Fibroblast of skin of right biceps (primary cell): ENCODE measurements at places on chromosomes 11 and 22.

- DNase-seq, result no peak
Observed at GRCh38 chr11:8004008-8004407, 16.9 kb downstream of the EIF3F start.

- no peak for DNase-seq
Observed at GRCh38 chr11:61349189-61349751, 12.4 kb downstream of the CYB561A3 start.

GRCh38 chr11:129320494-129320893 lies 55.2 kb upstream of the BARX2 start:
- DNase-seq, result no peak

DNA sequence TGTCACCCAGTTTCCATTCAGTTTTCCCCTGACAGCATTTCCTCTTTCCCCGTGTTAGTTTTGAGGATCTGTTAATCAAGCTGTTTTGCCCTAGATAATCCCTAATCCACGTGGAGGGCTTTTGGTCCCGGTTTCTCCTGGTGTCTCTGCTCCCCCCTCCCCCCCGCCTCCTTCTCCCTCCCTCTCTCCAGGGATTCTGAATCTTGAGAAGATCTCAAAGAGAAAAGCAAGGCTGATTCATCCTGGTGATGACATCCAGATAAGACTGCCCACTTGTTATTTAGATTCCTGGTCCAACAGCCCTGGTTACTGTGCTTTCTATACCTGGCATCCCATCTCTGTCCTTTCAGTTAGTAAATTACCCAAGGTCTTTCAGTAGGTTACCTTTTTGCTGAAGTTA lies 59.4 kb downstream of the KCNA4 start:
- no peak for DNase-seq

GRCh38 chr11:128940603-128941002 lies 2.1 kb downstream of the TP53AIP1 start:
- no peak for DNase-seq

DNA sequence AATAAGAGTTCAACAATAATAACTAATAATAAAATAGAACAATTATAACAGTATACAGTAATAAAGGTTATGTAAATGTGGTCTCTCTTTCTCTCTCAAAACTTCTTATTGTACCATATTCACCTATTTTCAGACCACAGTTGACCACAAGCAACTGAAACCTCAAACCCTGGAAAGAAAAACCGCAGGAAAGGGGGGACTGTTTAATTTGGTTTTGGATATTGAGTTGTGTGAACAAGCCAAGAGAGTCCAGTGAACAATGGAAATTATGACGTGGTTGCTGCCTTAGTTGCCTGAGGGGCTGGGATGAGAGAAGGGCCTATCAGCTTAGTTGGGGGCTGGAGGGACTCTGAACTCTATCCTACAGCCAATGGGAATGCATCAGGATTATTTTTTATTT lies 178.7 kb upstream of the POU2AF2 start:
- no peak for DNase-seq

GRCh38 chr11:113540416-113541330 lies 65.5 kb upstream of the DRD2 start:
- DNase-seq, result no peak

DNA sequence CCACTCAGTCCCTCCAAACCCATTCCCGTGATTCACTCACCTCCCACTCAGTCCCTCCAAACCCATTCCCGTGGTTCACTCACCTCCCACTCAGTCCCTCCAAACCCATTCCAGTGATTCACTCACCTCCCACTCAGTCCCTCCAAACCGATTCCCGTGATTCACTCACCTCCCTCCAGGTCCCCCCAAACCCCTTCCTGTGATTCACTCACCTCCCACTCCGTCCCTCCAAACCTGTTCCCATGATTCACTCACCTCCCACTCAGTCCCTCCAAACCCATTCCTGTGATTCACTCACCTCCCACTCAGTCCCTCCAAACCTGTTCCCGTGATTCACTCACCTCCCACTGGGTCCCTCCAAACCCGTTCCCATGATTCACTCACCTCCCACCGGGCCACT lies 639.6 kb downstream of the BRD1 start:
- DNase-seq, result no peak

GRCh38 chr11:133175103-133175502 lies 357.2 kb downstream of the OPCML start:
- no peak for DNase-seq

DNA sequence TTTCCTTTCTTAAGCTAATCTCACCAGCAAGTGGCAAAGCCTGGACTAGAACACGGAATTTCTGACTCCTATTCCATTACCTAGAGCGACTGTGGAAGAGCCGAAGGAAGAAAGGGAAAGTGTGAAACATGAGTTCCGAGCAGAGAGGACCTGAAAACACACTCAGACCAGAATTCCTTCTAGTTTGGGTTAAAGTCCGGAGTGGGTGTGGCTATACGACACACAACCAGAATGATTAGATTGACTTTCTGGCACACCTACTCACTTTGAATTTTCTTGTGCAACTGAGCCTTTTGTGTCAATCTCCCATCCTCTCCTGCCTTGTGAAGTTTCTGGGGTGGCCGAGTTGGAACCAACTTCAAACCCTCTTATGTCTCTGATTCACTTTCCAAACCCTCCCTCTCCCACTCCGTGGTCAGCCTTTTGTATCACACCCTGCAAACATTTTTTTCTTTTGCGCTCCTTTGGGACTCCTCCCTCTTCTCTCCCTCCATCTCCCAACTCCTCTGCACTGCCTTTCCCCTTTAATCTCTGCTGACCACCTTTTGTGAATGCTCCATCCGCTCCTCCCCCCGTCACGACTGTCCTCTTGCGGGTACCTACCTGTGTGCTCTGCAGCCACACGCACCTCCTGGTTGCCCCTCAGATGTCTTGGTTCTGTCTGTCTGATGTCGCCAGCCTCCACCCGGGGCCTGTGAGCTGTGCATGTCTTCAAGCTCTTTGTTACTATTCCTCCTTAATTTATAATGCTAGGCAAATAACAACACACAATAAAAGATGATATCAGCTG lies 86.3 kb upstream of the BLID start:
- peak; percentile 92 for DNase-seq

- no peak for DNase-seq
Observed at GRCh38 chr11:36343436-36343835, 47.3 kb downstream of the PRR5L start.

GRCh38 chr11:33375688-33376311 lies 118.6 kb downstream of the HIPK3 start:
- peak; percentile 59 for DNase-seq

DNA sequence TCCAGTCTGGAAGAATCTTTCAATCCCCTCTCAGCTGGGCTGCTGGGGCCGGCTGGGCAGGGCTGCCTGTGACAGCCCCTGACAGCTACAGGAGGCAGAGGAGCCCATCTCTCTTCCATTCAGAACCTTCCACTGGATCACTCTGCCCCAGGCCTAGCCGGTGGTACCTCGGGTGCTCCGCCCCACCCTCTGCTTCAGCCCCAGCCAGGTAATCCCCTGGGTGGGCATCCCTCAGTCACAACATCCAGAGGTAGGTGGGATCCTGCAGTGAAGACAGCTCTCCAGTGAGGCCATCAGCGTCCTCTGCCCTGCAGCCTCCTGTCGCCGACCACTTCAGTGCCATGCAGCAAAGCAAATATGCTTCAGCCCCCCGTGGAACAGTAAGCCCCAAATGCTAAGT lies 223.7 kb downstream of the DSCAML1 start:
- no peak for DNase-seq

DNA sequence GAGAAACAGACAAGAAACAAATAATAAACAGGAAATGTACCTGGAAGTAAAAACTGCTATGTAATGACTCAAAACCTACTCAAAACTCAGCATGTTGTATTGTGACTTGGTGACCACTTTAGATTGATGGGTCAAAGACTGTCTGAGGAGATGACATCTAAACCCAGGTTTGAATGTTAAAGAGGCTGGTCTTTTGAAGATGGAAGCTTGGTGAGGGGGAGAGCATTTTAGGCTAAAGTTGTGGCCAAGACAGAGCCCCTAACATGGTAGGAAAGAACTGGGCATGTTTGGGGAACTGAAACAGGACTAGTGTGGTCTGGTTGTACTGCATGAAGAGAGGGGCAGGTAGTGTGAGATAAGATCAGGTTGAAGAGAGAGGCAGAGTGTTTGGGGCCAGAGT lies 85.3 kb upstream of the MYO18B start:
- DNase-seq, result no peak

DNA sequence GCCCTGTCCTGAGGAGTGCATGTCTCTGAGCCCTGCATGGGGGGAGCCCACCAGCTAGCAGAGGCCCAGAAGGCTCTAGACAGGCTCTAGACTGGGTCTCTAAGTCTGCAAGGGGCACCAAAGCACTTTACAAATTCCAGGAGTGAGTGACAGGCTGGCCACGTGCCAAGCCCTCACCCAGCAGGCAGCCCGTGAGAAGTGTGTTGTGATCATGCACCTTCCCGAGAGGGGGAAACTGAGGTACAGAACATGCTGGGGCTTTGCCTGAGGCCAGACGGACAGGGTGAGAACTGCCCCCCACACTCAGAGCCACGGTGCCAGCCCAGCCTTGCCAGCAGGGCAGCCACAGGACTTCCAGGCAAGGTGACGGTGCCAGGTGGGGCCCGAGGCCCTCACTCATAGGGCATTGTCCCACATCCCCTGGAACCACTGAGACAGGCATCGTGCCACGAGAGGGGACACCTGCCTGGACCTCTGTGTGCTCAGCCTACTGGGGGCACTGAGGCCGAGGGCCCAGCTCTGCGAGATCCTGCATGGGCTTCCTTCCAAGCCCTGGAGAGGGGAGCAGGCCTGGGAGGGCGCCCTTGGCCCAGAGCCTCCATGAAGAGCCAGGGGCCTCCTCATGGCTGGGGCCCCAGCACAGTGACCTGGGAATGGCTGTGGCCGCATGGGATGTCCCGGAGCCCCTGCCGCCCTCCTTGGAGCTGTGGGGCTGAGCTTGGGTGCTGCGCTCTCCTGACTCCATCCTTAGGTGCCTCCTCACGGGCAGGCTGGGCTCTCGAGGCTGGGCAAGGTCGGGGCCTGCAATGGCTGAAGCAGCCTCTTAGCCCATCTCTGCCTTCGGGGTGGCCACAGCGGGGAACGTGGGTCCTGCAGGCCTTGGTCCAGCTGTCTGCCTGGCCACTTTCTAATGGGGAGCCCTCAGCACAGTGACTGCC lies 121.5 kb downstream of the KCNQ1OT1 start:
- no peak for DNase-seq

- DNase-seq, result no peak
Observed at GRCh38 chr11:78397398-78397797, 20.2 kb downstream of the GAB2 start.

- peak; percentile 19 for DNase-seq
Observed at GRCh38 chr22:38835888-38836301, 7.9 kb downstream of the NPTXR start.

DNA sequence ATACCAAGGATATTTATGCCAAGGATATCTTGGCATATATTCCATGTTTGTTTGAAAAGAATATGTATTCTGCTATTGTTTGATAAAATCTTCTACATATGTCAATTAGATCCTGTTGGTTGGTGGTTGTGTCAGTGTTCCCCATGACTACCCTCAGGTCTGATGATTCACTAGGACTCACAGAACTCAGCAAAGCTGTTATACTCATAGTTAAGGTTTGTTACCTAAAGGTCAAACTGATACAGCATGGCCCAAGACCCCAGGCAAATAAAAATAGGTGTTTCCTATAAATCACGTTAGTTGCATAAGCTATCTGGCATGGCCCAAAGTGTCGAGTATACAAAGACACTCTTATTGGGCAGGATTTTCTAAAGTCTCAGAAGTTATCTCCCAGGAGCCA lies 30.2 kb upstream of the B3GNT6 start:
- no peak for DNase-seq

- no peak for DNase-seq
Observed at GRCh38 chr11:118156531-118157185, 4.0 kb upstream of the SCN4B start.

- peak; percentile 76 for DNase-seq
Observed at GRCh38 chr11:106101819-106102218, 24.4 kb downstream of the AASDHPPT start.

DNA sequence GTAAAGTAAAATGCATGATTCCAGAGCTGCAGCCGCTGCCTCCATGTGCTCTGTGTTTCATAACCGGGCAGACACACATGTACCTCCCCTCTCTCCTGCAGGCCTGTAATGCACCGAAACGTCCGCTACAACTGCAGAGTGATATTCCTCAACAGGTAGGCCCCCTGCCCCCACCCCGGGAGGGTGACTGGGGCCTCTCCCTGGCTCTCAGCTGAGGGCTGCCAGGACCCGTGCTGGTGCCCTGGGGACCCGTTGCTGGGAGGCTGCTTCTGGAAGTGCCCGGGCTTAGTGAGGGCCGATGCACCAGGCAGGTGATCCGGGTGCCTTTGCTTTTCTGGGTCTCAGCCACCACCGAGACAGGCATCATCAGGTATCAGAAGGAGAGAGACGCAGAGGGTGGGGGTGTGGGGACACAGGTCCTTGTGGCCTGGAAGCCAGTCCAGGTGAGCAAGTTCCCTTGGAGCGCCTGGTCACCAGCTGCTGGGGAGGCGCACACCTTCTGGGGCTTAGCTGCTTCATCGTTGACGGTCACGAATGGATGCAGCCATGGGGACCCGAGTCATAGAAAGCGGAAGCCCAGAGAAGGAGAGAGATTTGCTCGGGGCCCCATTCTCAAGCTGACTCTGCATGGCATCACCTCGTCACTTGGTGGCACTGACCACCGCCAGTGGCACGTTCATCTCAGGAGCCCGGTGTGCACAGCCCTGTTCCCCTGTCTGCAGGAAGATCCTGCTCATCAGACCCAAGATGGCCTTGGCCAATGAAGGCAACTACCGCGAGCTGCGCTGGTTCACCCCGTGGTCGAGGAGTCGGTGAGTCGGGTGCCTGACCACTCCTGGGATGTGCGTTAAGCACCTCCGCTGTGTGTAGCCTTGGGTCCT lies 10.6 kb downstream of the NADSYN1 start:
- no peak for DNase-seq

DNA sequence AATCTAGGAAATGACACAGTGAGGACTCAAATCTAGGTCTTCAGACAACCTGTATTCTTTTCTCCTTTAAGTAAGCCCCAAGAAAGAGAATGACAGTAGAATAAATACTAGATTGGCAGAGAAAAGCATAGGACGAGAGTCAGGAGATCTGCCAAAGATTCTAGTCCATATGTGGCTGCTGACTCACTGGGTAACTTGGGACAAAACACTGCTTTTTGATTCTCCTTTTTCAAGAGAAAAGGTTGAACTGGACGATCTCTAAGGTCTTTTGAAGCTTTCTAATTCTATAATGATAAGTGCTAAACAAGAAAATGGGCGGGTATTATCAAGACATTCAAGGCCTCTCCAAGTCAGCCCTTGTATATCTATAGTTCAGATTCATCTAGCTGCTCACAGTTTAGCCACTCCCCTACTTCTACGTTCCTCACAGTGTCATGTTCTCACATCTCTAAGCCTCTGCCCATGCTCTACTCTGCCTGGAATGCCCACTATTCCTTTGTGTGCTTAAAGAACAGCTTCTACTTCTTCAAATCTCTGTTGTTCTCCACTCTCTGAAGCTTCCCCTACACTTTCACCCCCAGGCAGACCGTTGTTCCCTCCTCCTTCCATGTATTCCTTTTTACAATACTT lies 53.0 kb downstream of the RELT start:
- peak; percentile 64 for DNase-seq

DNA sequence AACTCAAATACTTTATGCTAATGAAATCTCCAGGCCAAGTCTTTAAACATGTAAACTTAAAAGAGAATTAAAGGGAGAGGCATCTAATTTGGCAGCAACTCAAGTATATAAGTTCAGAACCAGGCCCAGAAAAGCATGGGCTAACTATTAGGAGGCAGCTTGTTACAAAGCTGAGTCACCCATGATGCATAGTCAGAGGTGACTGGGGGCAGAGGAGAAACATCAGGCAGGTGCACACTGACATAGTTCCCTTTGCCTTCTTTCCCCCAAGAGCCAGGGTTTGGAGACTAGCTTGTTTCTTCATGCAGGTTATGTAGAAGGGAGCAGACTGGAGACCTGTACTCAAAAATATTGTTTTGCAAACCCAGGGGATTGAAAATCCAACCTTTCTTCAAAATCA lies 619.0 kb downstream of the SOX6 start:
- DNase-seq, result no peak
